ENCODE measurements at places on chromosomes 7 and 10.

GRCh38 chr7:11539853-11540252 lies 292.1 kb downstream of the THSD7A start:
- no peak for DNase-seq

DNA sequence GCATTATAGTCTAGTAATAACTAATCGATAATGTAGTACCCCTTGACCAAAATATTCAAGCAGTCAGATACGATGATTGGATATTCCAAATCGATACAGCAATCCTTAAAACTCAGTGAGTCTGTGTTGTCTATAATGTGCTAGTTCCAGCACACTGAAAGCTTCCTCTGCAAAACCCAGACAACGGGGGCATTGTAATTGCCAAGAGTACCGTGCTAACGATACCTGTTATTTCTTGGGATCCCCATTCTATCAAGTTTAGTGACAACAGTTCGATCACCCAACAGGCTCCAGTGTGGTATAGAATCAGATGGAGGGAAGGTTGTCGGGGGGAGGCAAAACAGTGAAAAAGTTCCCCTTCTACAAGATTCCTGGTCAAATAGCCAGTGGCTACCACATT lies 865 bp downstream of the ZNF438 start:
- no peak for DNase-seq

DNA sequence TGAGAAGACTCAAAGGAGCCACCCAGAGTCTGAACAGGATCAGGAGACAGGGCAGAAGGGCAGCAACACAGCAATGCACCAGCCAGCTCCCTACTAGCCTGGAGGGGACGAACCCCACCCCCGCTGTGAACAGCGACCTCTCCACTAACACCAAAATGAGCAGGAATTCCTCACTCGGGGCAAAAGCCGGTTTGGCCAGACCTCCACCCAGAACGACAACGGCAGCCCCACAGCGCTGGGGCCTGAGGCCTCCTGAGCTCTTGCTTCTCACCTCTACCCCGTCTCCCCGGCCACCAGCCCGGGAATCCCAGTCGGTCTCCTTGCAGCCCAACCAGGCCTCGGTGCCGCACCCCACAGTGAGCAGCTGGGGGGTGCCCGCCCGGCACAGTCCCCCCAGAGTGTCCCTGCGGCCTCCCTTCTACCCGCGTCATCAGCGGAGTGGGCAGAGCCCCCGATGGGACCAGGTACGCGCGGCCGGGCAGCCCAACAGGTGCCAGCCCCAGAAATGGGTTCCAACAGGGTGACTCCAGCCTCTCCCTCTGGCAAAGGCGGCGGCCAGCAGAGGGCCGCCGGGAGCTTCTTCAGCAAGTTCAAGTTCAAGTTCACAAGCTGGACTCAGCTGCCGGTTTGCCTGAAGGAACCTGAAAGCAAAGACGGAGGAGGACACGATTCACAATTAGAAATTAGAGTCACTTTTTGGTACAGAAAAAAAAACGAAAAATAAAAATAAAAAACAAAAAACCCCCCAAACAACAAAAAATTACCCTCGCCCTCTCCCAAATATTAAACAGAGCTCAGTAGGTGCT lies 129.0 kb downstream of the MARCHF5 start:
- no peak for DNase-seq

DNA sequence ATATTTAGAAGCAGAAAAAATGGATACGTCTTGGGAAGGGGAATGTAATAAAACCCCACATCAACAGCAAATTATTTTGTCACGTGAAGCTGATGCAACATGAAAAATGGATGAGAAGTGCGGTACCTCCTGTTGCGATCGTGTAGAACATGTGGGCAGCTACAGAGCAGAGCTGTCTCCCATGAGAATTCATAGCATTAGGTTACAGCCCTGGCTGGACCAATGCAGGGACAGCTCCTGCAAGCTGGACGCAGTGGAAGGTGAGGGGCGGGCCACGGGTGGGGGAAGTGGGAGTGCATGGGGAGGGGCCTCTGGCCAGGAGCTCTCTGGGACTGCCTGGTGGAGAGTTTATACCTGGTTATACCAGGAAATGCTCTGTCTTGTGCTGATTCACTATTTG lies 120.3 kb downstream of the GATA3 start:
- DNase-seq, result no peak

- DNase-seq, result no peak
These were observed 496.6 kb downstream of the INHBA start for GRCh38 chr7:41206267-41206666.

DNA sequence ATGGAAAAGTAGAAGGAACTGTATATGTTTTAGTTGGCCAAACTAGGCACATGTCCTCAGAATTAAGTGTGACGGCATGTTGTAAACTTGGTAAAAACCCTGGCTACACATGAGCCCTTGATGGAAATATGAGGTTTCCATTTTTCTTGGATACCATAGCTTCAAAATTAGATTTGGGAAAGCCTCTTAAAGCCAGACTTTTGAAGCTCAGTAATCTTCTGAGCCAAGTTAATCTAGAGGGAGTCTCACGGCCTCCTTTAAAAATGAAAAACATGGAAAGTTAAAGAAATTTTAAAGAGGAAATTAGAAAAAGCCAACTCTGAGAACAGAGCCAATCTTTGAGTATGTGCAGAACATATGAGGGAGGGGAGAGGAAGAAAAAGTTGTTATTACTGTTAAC lies 376.0 kb downstream of the CTNNA3 start:
- no peak for DNase-seq

GRCh38 chr7:99497766-99498545 lies 2.1 kb downstream of the ZNF394 start:
- no peak for DNase-seq

GRCh38 chr10:61953183-61953582 lies 51.7 kb downstream of the ARID5B start:
- no peak for DNase-seq

Data from activated CD8-positive, alpha-beta memory T cell treated with anti-CD3 and anti-CD28 coated beads for 1 hour (primary cell).